ENCODE measurements at places on chromosomes 16 and 17.
A peak's percentile ranks its signal among the peaks of the same experiment; 100 is the strongest.

DNA sequence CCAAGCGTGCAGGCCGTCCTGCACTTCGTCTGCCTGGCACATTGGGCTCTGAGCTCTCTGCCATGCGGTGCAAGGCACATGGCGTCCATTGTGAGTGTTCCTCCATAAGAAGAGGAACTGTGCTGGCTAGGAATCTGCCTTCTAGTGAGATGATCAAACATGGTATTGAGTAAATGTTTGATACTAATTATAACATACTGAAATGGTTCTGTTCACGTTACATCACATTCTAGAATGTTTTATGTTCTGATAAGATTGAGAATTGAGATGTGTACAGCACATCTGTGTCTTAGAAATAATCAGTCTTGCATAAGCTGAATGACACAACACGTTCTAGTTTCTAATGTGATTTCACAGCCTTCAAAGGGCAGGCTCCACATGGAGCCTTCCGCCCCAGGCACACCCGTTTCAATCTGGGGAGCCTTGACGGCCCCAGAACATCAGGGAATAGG, 42.9 kb downstream of the USP10 start:
- DNase-seq, result no peak

GRCh38 chr17:19748807-19749193, 702 bp upstream of the ALDH3A1 start:
- DNase-seq, result no peak

DNA sequence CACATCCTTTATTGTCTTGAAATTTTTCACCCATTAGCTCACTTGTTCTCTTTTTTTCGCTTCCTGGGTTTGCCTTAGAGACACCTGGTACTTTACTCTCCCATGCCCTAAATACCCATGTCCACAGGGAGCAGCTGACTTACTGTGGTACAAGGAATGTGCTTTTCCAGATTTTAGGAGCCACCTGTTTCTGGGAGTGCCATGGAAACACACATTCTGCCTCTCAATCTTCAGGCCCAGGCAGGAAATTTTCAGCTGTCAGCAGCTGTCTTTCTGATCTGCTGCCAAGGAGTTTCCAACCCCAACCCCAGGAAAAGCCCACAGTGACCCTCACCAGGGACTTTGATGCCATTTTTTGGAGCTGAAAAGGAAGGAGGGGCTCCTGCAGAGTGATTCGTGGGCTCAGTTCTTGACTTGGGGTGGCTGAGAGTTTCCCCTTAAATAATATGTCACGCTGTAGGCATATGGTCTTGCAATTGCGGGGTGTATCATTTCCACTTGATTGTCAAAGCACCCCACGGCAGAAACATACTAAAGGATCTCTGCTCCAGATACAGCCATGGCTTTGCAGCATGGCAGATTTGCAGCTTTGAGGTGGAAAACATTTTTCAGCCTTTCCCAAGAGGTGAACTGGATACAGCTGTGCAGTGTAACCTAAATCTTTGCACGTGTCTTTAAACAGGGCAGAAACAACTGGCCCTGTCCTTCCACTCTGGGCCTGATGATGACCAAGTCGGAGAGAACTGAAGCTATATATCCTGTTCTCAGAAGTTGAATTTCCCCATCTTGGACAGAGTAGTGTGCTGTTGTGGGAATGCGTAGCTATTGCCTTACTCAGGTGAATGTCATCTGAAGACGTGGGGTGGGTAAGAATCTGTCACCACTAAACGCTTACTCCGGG, 19.2 kb downstream of the RBFOX1 start:
- no peak for DNase-seq

DNA sequence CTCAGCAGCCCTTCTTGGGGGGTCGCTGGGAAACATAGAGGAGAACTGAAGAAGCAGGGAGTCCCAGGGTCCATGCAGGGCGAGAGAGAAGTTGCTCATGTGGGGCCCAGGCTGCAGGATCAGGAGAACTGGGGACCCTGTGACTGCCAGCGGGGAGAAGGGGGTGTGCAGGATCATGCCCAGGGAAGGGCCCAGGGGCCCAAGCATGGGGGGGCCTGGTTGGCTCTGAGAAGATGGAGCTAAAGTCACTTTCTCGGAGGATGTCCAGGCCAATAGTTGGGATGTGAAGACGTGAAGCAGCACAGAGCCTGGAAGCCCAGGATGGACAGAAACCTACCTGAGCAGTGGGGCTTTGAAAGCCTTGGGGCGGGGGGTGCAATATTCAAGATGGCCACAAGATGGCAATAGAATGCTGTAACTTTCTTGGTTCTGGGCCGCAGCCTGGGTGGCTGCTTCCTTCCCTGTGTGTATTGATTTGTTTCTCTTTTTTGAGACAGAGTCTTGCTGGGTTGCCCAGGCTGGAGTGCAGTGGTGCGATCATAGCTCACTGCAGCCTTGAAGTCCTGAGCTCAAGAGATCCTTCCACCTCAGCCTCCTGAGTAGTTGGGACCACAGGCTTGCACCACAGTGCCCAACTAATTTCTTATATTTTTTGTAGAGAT, 3.4 kb downstream of the STH start:
- peak; percentile 60 for DNase-seq

- DNase-seq, result no peak
These were observed 36.9 kb downstream of the SOST start for GRCh38 chr17:43721537-43722268.

DNA sequence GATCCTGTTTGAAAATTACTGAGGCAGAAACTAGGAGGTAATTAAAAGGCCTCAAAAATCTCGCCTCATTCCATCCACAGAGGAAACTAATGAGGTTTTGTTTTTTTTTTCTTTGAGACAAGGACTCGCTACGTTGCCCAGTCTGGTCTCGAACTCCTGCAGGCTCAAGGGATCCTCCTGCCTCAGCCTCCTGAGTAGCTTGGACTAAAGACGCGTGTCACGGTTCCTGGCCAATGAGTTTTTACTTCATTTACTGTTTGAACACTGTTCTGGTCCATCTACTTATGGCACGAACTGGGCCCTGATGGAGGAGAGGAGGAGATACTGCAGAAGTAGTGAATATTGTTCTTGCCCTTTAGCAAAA, 600 bp upstream of the BLTP2 start:
- no peak for DNase-seq

DNA sequence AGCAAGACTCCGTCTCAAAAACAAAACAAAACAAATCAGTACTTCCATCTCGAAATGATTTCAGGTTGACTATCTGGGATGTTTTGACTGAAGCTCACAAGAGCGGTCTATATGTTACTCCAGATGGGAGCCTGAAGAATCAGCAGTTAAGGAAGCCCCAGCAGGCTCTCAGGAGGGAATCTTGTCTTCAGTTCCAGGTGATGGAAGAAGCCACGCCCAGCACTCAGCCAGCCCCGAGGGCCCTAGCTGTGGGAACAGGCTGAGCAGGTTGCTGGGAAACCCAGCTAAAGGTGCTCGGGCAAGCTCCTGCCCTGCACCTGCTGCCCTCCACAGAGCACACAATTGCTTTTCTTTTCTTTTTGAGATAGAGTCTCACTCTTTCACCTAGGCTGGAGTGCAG, 32.4 kb downstream of the WIPI1 start:
- DNase-seq, result no peak

DNA sequence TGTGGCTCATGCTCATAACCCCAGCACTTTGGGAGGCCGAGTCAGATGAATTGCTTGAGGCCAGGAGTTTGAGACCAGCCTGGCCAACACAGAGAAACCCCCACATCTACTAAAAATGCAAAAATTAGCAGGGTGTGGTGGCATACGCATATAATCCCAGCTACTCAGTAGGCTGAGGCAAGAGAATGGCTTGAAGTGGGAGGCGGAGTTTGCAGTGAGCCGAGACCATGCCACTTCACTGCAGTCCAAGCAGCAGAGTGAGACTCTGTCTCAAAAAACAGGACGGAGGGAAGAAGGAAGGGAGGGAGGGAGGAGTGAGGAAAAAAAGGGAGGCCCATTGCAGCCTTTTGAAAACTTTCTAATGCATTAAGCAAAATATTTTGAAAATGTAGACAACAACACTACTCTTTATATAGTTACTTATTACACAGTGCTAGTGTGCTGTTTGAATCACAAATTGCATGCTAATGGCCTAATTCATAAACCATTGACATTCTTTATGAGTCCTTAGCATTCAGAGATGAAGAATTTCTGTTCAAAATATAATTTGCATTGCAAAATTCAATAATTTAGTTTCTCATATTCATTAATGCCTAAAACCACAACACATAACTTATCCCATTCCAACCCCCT, 59.4 kb downstream of the TMEM114 start:
- no peak for DNase-seq

- no peak for DNase-seq
These were observed 1.3 kb upstream of the NOL3 start for GRCh38 chr16:67169011-67169451.

DNA sequence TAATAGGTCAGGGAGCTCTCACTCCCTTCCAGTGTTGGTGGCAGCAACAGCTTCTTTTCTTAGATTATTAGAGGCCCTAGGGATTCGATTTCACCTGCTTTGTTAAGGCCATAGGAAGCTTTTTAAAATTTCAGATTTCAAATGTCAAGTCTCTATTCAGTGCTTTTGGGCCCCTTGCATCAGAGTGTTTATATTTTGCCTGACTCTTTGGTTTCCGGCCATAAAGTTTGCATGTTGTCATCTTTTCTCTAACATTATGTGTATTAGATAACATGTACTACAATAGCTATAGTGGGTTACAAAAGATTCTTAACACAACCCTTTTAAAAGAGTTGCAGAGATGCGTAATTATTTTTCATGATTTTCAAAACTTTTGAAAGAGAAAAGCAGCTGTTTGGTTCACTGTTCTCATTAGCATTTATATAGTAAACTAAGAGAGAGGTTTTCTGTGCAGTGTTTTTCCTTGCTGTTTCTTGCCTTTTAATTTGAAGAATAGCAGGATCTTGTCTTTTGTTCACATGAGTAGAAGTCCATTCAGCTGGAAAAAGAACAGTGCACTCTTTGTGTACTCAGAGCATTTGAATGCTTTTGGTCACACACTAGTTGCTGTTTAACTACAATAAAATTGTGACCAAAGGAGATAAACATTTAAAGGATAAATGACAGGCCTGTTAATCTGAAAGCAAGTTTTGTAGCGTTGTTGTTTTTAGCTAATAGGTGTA, 52.5 kb downstream of the FTO start:
- DNase-seq, result no peak

DNA sequence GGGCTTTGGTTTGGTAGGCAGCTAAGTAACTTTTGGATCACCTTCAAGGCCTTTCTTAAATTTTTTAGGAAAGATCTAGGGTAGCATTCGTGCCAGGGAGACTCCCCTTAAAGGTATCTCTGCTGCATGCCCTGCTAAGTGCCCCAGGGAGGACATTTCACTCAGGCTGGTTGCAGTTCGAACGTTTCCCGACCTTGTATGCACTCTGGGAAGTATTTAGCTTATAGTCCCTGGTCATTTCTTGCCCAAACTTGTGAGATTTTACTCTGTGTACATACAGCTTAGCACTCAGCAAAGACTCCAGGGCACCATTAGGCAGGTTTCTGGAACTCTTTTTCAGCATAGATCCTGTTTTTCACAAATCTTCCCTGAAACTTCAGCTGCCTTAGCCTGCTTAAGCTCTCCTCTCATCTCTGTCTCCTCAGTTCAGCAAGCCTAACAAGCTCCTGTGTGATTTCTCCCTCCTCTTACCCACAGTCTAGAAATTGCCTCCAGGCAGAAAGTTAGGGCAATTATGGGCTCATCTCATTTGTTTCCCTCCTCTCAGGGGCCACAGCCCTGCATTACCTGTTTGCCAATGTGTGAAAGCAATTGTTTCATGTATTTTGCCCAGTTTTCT, 84.6 kb downstream of the MRTFB start:
- no peak for DNase-seq

DNA sequence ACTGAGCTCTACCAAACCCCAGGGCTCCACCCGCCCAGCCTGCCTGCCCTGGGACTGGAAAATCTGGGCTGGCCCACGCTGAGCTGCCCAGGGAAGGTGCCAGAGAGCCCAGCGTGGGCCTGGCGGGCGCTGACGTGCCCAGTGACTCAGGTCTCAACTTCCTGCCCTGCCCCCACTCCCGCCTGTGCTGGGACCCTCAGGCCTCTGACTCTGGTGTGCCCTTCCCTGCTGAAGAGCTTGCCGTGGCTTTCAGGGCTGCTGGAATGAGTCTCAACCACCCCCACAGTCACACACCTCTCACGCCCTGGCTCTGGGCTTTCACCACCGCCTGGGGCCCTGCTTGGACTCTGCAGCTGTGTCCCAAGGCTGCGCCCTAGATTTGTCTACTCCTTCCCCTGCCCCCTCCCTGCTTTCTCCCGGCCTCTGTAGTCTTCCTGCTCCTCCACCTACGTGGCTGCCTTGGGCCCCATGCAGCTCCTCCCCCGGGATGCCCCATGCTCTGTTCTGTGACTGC, 10.4 kb downstream of the LLGL1 start:
- peak; percentile 72 for DNase-seq

DNA sequence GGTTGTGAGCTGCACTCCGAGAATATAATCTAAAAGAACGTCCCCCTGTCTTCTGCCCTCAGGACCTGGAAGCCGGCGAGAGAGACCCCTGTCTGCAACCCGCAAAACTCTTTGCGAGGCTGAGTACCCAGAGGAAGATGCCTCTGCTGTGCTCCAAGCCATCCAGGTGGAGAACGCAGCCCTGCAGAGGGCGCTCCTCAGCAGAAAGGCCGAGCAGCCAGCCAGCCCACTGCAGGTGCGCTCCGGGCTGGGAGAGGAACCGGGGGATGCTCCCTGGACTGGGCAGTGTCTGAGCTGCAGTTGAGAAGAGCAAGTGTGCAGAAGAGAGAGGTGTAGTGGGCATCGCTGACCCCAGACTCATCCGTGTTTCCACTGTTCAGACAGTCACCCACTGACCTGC, 148.3 kb downstream of the KATNIP start:
- DNase-seq, result no peak

DNA sequence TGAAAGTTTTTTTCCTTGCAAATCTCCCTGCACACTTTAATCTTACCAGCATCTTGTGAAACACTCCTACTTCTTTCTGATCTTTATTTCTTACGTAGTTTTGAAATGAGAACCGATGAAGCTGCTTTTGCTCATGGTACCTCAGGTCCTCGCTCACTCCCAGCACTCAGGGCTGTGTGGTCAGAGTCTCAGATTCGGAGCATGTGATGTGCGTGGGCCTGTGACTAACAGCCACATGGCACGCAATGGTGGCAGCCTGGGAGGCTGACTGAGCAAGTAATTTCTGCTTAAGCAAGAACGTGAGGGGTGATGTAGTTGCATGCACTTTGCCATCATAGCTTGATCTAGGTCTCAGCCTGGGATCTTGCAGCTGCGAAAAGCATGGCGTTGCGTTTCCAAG, 624.3 kb downstream of the MAF start:
- DNase-seq, result no peak

DNA sequence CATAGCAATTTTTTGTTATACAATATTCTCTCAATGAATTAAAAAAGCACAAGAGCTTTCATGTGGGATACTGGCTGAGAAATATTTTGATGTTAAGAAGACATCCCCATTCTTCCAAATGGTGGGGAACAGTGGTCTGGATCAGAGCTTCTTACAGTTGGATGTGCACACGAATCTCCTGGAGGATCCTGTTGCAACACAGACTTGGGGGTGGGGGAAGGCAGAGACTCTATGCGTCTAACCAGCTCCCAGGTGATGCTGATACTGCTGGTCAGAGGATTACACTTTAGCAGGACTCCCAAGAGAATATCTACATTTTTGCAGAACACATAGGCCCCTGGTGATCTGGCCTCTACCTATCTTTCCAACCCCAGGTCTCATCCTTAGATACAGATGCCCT, 108.3 kb downstream of the SPACA3 start:
- no peak for DNase-seq

GRCh38 chr16:26175944-26176343, 484.2 kb downstream of the HS3ST4 start:
- no peak for DNase-seq

All from endothelial cell of umbilical vein (primary cell).